ENCODE measurements at places on chromosomes 3 and 15.

- no peak for DNase-seq
Observed at GRCh38 chr3:10992943-10993728, 588 bp downstream of the SLC6A1 start.

GRCh38 chr3:121995161-121996137, 26.6 kb downstream of the ILDR1 start:
- DNase-seq: peak; percentile 63

GRCh38 chr3:105504440-105504951, 137.8 kb downstream of the ALCAM start:
- DNase-seq: no peak

DNA sequence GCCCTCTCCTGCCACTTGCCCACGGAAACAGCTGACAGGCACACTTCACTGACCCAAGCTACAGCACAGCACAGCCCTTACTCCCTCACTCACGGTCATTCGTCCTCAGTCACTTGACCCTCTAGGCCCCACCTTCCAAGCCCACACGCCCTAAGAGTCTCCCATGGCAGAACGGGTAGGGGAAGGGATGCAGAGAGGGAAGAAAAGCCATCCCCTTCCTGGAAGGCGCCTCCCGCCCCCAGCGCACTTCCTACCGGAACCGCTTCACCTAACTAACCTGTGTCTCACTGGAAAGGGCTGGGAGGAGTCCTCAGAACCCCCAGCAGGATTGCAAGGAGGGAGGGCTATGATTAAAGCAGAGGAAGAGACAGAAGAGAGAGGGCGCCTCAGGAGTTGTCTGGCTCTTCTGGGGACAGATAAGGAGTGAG, 22.9 kb downstream of the EPHB3 start:
- no peak for DNase-seq

DNA sequence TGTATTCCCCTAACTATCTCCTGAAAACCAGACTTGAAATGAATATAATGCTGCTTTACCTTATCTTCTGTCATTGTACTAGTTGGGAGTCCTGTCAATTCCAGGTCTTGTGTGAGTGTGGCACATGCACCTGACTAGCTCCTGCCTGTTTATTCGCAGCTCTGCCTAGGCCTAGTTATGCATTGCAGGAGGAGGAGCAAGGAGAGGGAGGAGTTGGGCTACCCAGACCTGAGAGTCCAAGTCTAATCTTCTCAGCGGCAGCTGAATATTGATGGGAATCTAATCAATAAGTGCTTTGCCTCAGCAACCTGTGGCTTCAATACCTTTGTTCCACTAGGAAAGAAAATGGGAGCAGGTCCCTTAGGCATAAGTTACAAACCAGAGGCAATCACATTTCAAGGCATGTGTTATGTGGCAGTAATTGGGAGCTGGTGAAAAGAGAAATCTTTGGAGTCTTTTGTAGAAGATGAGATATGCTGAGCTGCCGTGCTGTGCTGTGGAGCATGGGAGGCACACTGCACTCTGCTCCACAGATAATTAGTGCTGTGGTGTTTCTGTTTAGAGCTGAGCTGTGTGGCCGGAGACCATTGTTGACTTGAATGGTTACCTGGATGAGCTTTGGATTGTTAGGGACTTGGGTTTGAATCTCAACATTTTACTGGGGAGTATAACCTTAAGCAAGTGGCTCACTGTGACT, at the start of gene SLC2A2:
TSS of gene SLC2A2 (minus strand) at position 124 of the 697 bp plus-strand sequence. CDS start at position 74, 50 bp downstream.
- no peak for DNase-seq

Data from CD4-positive, alpha-beta T cell treated with Interleukin-1 beta for 1 hour (primary cell).